ENCODE measurements at places on chromosomes 6 and 20. TPM values are rescaled to one million over a fixed set of nuclear protein-coding genes. Genes with fewer than 3 reads are reported as not detected.

Gene TMEM151B
- total RNA-seq, result not detected

Gene CALHM6
- total RNA-seq, result not detected

Gene TGM6
- total RNA-seq, result not detected

Gene TRIM10
- not detected for total RNA-seq

Gene OR2B6
- 1.5 TPM for total RNA-seq

- H3K36me3 ChIP-seq, result no peaks in the 10 kb centered on the region
- H3K27ac ChIP-seq, result no peak overlapping the region
- peak overlapping the region; percentile 12 for H3K4me3 ChIP-seq
- no peak for DNase-seq
- H3K27me3 ChIP-seq, result no peaks in the 10 kb centered on the region
- peaks cover 70% of the 10 kb centered on the region for H3K4me1 ChIP-seq
These were observed 123.7 kb downstream of the MRPL14 start for GRCh38 chr6:44003345-44004061.

Gene MCHR2
- not detected for total RNA-seq

- H3K27me3 ChIP-seq, result no peaks in the 10 kb centered on the region
- H3K27ac ChIP-seq, result no peak overlapping the region
- DNase-seq, result no peak
These were observed 183.6 kb downstream of the JARID2 start for GRCh38 chr6:15429141-15430110.

DNA sequence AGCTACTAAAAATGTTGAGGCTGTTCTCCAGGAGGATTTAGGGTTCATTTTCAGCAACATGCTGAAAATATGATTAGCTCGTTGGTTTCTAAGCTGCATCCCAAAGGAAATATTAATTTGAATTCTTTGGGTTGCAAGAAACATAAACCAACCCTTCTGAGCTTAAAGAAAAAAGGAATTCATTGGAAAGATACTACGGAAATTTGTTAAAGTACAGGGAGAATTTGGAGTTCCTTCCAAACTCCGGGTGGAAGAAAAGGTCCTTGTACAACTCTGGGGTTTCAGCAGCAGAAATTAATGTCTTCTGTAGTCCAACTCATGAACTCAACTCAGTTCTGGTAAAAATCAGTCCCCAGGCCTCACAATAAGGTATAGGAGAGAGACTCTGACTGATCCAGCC lies 712.9 kb downstream of the UTRN start:
- H3K27me3 ChIP-seq, result no peaks in the 10 kb centered on the region
- 0 out of 2 replicates have a peak, but pooled peaks cover 6% of the 10 kb centered on the region for H3K4me1 ChIP-seq
- no peak overlapping the region for H3K4me3 ChIP-seq
- H3K36me3 ChIP-seq, result no peaks in the 10 kb centered on the region
- no peak for DNase-seq

Gene RCAN2
- 0.44 TPM for total RNA-seq

Gene C6orf132
- total RNA-seq, result 53.9 TPM

DNA sequence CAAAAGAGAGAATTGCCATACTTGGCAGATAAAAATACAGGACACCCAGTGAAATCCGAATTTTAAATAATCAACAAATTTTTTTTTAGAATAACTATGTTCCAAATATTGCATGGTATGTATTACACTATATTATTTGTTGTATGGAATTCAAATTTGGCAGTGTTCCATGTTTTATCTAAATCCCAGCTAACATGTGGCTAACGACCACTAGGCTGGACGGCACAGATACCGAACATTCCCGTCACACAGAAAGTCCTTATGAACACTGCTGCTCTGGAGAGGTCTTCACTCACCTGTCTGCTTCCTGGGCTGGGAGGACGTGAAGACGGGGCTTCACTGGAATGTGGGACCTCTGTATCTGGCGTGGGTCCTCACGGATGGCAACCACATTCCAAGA lies 32.8 kb downstream of the SNX5 start:
- no peak for DNase-seq
- no peaks in the 10 kb centered on the region for H3K27me3 ChIP-seq
- no peak overlapping the region for H3K4me3 ChIP-seq
- no peaks in the 10 kb centered on the region for H3K4me1 ChIP-seq

DNA sequence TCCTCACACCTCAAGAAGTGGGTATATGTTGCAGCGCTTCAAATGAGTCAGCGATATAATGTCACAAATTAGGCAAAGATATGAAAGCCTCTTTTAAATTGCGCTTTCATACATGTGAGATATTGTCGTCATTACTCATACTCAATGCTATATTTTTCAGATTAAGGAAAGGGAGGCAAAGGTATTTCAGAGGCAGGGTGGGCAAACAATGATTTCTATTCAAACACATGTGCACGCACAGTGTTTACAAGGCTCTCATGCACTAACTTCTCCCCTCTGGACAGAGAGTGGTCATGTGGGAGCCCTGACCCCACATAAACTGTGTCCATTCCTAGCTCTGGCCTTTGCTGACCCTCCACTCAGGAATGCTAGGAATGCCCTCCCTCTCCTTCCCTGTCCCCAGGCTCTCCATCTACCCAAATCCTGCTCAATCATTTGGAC lies 112.1 kb upstream of the TMEM170B start:
- no peaks in the 10 kb centered on the region for H3K36me3 ChIP-seq
- no peak for DNase-seq
- H3K27ac ChIP-seq, result no peak overlapping the region
- peaks cover 66% of the 10 kb centered on the region for H3K4me1 ChIP-seq
- H3K4me3 ChIP-seq, result no peak overlapping the region

Gene OR12D2
- not detected for total RNA-seq

Gene CDH22
- not detected for total RNA-seq

Gene FNDC11
- total RNA-seq, result 10.6 TPM

- peaks cover 11% of the 10 kb centered on the region for H3K4me1 ChIP-seq
- H3K27me3 ChIP-seq, result no peaks in the 10 kb centered on the region
- H3K4me3 ChIP-seq, result peak overlapping the region; percentile 74
- H3K27ac ChIP-seq, result no peak overlapping the region
- H3K36me3 ChIP-seq, result no peaks in the 10 kb centered on the region
These were observed 123.2 kb downstream of the GPX5 start for GRCh38 chr6:28648878-28649375.

- peaks cover 45% of the 10 kb centered on the region for H3K36me3 ChIP-seq
- peaks cover 16% of the 10 kb centered on the region for H3K4me1 ChIP-seq
- no peak overlapping the region for H3K4me3 ChIP-seq
These were observed 106.1 kb upstream of the ADGRF4 start for GRCh38 chr6:47592131-47592840.

GRCh38 chr20:5596401-5597193 lies 153.6 kb upstream of the SHLD1 start:
- DNase-seq, result no peak
- no peak overlapping the region for H3K4me3 ChIP-seq
- no peaks in the 10 kb centered on the region for H3K4me1 ChIP-seq
- H3K27me3 ChIP-seq, result no peaks in the 10 kb centered on the region

GRCh38 chr6:134619077-134619476 lies 301.2 kb upstream of the SGK1 start:
- H3K36me3 ChIP-seq, result no peaks in the 10 kb centered on the region
- H3K4me3 ChIP-seq, result no peak overlapping the region
- peaks cover 11% of the 10 kb centered on the region for H3K4me1 ChIP-seq
- DNase-seq, result no peak

DNA sequence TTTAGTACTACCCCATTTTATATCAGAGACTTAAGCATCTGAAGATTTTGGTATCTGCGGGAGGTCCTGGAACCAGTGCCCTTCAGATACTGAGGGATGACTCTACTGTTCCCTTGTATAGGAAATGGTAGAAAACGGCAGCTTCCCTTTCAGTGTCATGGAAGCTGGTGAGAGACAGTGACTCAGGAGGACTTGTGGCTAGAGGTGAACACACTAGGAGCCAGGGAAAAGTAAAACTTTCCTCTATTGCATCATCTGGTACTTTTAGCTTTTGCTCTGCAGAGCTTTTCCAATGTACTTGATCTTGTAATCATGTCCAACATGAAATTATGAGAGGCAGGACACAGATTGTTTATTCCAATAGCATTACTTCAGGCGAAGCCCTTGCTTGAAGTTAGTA lies 45.0 kb downstream of the RNF144B start:
- H3K27ac ChIP-seq, result peak overlapping the region; percentile 89
- H3K4me3 ChIP-seq, result no peak overlapping the region
- DNase-seq, result peak; percentile 51
- peaks cover 50% of the 10 kb centered on the region for H3K4me1 ChIP-seq
- no peaks in the 10 kb centered on the region for H3K27me3 ChIP-seq
- 0 out of 2 replicates have a peak, but pooled peaks cover 11% of the 10 kb centered on the region for H3K36me3 ChIP-seq

Gene EEF1A2
- total RNA-seq, result 75.2 TPM

GRCh38 chr6:85561750-85562357 lies 31.8 kb downstream of the SNX14 start:
- no peak overlapping the region for H3K4me3 ChIP-seq
- DNase-seq, result no peak
- H3K27me3 ChIP-seq, result no peaks in the 10 kb centered on the region
- H3K27ac ChIP-seq, result no peak overlapping the region
- no peaks in the 10 kb centered on the region for H3K36me3 ChIP-seq

DNA sequence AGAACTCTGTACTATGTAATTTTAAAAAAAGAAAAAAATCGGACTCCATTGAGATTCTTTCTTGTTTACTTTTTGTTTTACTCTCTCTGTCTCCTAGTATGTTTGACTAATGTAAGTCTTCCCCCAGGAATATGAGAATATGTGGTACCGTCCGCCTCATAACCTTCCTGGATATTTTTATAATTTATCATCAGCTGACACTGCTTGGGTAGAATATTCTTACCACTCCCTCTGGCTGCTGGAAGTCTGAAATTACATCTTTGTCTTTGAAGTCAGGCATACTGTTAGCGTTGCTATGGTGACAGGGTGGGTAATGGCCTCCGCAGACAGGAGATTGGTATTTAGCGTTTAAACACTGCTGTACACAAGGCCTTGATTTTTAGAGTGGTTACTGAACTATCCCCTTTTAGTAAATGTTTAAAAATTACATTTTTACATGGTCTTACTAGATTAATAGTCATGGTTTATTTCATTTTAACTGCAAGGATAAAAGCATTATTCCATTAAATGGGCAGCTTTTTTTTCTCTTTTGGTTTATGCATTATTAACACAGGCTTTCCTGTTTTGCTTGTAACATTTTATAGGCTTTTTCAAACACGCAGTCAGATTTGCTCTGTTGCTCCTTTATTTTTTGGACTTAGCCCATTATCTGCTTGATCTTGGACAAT lies 176.4 kb downstream of the ARID1B start:
- peak overlapping the region; percentile 35 for H3K27ac ChIP-seq
- peak; percentile 56 for DNase-seq
- H3K4me3 ChIP-seq, result no peak overlapping the region
- H3K36me3 ChIP-seq, result no peaks in the 10 kb centered on the region
- no peaks in the 10 kb centered on the region for H3K27me3 ChIP-seq

DNA sequence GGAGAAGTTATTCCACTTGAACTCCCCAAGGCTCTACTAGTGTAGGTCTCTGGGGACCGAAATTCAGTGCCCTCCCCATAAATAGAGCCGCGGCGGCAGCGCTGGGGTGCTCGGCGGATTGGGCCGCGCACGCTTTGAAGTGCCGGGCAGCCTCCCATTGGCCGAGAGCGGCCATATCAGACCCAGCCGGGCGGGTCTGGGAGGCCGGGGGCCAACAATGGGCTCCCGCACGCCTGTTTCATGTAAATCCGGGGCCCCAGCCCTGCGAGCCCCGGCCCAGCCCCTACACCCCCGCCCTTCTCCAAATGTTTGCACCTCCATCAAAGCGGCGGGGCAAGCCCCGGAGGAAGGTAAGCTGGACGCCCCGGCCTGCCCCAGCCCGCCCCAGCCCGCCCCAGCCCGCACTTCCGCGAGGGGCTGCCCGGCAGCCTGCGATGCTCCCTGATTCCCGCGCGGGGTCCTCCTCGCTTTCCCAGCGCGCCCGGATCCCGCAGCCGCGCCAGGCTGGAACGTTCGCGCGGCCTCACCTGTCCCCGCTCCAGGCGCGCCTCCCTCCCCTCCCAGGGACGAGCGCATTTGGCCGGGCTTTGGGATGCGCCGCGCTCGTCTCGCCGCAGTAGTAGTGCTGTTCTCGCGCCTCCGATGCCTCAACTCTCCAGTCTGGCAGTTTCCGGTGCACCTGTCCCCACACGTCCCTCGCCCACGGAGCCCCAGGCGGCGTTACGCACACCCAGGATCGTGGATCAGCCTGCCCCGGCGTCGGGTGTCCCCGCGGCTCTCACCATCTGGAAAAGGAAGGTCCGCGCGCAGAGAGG lies at the start of gene TBXT:
Gene TBXT (minus strand): TSS at position 51 of the 815 bp plus-strand sequence. CDS start 260 bp downstream, outside the sequence.
- no peak for DNase-seq
- no peak within 1 kb of the TSS for H3K4me3 ChIP-seq
- H3K27me3 ChIP-seq, result peaks cover 74% of the 10 kb centered on the region
- no peak within 1 kb of the TSS for H3K27ac ChIP-seq
- no peaks in the 10 kb centered on the region for H3K4me1 ChIP-seq
- no peaks in the 10 kb centered on the region for H3K36me3 ChIP-seq

GRCh38 chr20:53454675-53455276 lies 138.9 kb downstream of the ZNF217 start:
- DNase-seq, result no peak
- H3K4me1 ChIP-seq, result no peaks in the 10 kb centered on the region
- H3K4me3 ChIP-seq, result no peak overlapping the region
- peaks cover 20% of the 10 kb centered on the region for H3K27me3 ChIP-seq

GRCh38 chr20:53918949-53919361 lies 151.4 kb downstream of the BCAS1 start:
- peaks cover 61% of the 10 kb centered on the region for H3K4me1 ChIP-seq
- DNase-seq, result no peak
- H3K27ac ChIP-seq, result no peak overlapping the region
- H3K36me3 ChIP-seq, result no peaks in the 10 kb centered on the region

GRCh38 chr20:55354720-55355119 lies 650.6 kb downstream of the CBLN4 start:
- no peaks in the 10 kb centered on the region for H3K36me3 ChIP-seq
- no peaks in the 10 kb centered on the region for H3K27me3 ChIP-seq
- no peak for DNase-seq
- no peak overlapping the region for H3K27ac ChIP-seq
- no peaks in the 10 kb centered on the region for H3K4me1 ChIP-seq

Gene SIRPB2
- total RNA-seq, result 4.5 TPM

Gene CLPSL1
- not detected for total RNA-seq

Gene EPB41L1
- 134 TPM for total RNA-seq

DNA sequence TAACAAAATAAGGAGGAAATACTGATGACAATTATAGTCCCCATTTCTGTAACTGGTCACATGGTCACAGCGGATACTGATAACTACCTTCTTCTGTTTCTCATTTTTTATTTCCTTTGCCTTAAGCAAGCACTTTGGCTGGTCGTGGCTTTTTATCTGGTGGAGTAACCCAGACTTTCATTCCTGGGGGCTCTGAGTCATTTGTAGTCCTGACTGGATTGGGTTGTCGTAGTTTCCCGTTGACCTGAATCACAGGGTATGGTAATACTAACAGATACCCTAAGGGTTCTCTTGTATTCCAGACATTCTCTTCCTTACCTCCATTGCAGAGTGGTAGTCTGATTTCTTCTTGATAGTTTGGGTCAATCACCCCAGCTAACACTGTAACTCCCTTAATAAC lies 500.3 kb upstream of the ADGRB3 start:
- no peak overlapping the region for H3K4me3 ChIP-seq
- H3K36me3 ChIP-seq, result no peaks in the 10 kb centered on the region
- no peaks in the 10 kb centered on the region for H3K4me1 ChIP-seq
- no peaks in the 10 kb centered on the region for H3K27me3 ChIP-seq
- H3K27ac ChIP-seq, result no peak overlapping the region

GRCh38 chr20:22921595-22922421 lies 113.3 kb upstream of the SSTR4 start:
- peak; percentile 43 for DNase-seq
- no peaks in the 10 kb centered on the region for H3K36me3 ChIP-seq
- H3K4me3 ChIP-seq, result no peak overlapping the region
- peaks cover 56% of the 10 kb centered on the region for H3K27me3 ChIP-seq
